ENCODE measurements at places on chromosomes 6 and 20.

DNA sequence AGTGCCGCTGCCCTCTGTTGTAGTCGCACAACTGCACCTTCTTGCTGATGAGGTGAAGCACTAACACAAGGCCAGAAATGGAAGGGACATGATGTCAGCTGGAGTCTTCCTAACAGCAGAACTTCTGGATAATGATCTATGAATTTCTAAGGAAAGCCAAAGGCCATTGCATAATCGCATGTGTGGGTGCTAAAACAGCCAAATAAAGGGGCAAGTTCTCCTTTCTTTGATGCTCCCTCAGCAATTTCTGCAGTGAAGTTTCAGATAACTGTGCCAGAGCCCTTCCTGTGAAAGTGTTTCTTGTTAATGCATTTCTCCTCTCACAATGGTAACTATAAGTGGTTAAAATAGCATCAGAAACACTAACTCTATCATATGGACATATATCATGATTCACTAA is 8.0 kb upstream of the F13A1 start:
- DNase-seq: no peak

DNA sequence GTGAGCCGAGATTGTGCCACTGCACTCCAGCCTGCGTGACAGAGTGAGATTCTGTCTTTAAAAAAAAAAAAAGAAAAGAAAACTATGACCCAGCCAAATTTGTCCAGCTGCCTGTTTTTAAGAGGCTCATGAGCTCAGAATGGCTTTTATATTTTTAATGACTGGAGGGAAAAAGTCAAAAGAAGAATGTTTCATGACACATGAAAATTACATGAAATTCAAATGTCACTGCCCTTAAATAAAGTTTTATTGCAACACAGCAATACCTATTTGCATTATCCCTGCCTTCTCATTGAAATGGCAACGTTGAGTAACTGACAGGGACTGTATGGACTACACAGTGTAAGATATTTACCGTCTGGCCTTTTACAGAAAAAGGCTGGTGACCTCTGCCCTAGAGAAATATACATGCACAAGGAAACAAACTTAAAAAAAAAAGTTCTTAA is 11.4 kb downstream of the SENP6 start:
- no peak for DNase-seq

DNA sequence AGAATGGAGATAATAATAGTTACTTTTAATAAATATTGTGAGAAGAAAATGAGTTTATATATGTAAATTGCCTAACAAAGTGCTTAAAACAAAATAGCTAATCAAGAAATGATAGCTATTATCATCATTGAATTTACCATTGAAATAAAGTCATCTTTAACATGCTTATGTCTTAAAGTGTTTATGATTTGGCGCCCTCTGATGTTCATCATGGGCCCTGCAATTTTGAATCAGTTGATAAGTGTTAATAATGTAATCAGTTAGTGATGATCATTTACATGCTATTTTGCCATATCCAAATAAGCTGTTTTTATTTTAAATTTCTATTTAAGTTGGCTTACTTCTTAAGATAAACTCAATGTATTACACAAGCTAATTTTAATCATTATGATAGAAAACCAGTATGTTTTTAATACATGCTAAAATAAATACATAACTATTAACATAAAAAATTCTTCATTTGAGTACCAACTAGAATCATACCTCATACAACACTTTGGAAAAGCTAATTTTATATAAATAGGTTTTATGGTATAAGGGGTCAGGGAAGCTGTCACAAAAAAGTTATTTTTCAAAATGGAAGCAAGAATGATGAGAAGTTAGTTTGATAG is 39.2 kb upstream of the TPD52L1 start:
- peak; percentile 44 for DNase-seq

GRCh38 chr6:11381801-11382513 is 149.5 kb upstream of the NEDD9 start:
- peak; percentile 57 for DNase-seq

DNA sequence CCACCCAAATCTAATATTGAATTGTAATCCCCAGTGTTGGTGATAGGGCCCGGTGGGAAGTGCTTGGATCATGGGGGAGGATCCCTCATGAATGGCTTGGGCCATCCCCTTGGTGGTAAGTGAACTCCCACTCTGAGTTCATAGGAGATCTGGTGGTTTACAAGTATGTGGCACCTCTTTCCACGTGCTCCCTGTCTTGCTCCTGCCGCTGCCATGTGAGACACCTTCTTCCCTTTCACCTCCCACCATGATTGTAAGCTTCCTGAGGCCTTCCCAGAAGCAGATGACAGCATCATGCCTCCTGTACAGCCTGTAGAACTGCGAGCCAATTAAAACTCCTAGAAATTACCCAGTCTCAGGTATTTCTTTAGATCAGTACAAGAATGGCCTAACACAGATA is 150.8 kb downstream of the SH3BGRL2 start:
- no peak for DNase-seq

DNA sequence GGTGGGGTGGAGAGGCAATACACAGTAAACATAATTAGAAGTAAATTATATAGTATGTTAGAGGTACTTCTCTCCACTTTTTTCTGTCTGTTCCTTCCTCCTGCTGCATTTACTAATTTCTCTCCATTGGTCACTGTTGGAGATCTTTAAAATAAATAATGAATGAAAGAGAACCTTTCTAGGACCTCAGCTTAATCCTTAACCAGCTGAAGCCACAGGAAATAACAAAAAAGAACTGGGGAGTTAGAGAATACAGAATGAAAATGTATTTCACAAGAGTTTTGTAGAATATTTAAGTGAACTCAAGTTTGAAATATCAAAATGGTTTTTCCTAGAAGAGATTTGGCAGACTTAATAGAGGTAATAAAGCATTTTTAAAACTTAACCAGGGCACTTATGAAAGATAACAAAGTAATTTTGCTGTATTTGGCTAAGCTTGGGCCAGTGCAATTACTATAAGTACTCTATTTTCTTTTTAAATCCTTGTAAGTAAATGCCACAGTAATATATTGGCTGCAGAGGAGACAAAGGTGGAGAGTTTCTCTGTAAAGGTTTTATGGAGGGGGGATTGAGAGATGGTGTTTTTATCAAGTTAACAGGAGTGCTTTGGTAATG is 405.0 kb downstream of the CDKAL1 start:
- no peak for DNase-seq

DNA sequence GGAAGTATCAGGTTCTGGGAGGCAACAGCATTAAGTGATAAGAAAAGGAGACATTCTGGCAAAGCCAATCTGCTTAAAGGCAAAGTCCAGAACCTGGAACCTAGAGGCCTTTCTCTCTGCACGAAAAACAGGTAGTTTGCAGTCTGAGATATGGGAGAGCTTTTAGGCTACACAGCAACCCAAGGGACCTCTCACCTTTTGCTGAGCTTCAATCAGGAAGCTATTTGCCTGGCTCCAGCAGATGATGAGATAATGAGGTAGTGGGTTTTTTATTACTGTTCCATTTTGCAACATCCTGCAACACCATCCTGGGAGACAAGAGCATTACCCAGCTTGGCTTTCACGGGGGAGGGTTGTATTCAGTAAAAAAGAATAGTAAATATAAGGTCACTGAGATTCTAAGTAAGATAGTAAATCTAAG is 143.1 kb downstream of the ADGRG6 start:
- no peak for DNase-seq

- no peak for DNase-seq
Measured at GRCh38 chr20:46607849-46608497, 43.3 kb downstream of the SLC13A3 start.

DNA sequence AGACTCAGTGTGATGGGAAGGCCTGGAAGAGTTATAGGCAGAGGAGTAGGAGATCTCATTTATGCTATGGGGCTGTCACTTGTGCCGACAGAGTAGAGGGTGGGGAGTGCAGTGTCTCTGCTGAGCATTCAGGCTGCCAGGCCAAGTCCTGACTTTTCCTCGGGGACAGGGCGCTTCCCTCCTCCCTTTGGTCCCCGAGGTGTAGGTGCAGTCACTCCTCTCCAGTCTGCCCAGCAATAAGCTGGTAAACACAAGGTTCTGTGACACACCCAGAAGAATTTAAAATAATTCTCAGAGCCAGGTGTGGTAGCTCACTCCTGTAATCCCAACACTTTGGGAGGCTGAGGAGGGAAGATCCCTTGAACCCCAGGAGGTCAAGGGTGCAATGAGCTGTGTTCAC is 109.4 kb downstream of the CRYBG1 start:
- DNase-seq: no peak

GRCh38 chr6:161073930-161074329 is 82.4 kb downstream of the MAP3K4 start:
- no peak for DNase-seq

DNA sequence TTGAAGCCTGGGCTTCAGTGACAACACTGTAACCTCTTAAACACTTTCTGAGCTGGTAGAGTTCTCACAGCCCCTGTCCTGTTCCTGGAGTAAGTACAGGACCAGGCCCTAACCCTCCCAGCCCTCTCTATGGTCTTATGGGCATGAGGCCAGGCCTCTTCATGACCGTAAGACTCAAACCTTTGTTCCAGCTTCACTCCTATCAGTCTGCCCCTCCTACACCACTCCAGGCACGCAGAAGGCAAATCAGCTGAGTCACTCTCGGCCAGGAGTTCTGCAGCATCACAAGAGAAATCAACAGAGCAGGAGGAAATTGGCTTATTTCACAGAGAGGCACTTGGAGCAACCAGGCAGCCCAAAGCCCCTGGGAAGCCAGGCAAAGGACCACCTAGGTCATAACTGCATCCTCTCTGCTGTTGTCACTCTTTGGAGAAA is 25.3 kb upstream of the CHD6 start:
- no peak for DNase-seq

DNA sequence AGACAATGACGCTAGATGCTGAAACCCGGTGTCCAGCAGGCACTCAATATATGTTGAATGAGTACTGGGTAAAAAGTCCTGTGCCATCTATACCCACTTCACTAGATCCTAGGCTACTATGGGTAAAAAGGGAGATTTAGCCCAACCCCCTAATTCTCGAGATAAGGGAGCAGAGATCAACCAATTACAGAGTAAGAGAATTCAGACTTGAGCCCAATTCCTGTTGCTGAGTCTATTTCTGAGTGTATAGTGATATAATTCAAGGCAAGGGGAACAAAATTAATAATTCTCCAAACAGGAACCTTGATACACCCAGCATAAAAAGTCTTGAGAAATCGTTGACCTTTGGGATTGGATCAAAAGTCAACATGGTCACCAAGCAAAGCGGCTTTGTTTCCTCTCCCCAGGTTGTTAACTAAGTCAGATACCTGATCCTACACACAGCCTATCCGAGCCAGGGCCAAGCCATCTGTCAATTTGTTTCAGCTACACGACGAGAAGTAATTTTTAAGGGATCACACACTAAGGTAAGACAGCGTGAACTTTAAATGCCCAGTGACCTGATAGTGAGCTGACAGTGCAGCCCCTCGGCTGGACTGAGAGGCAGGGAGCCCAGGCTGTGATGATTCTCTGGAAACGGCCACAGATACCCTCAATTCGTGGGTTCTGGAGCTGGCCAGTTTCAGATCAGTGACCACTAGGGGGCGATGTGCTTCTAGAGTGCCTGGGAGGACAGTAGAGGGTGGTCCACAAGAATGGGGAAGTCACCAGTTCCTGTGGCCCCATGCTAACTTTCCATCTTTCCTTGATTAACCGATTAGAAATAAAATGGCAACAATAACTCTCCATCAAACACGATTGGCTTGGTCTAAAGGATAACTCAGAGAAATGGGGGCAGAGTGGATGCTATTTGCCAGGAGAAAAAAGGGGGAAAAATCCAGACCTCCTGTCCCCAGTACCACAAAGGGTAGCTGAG is 46.2 kb downstream of the SLC22A23 start:
- peak; percentile 62 for DNase-seq

GRCh38 chr6:37589941-37590340 is 90.2 kb upstream of the CCDC167 start:
- no peak for DNase-seq

DNA sequence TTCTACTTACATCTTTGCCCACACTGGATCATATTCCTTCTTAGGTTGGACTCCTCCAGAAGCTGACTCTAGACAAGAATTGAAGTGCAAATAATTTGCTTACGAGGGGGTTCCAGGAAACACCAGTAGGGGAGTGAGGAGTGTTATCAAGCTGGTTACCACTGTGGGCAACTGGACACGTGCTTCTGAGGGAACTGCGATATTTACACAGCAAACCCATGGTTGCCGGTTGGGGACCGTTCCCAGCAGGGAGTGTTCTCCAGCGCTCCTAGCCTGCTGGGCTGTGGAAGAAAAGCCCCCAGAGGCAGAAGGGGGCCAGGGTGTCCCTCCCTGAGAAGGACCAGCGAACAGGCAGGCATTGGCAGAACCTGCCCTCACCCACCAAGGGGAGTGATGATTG is 21.7 kb downstream of the MDFI start:
- DNase-seq: no peak

DNA sequence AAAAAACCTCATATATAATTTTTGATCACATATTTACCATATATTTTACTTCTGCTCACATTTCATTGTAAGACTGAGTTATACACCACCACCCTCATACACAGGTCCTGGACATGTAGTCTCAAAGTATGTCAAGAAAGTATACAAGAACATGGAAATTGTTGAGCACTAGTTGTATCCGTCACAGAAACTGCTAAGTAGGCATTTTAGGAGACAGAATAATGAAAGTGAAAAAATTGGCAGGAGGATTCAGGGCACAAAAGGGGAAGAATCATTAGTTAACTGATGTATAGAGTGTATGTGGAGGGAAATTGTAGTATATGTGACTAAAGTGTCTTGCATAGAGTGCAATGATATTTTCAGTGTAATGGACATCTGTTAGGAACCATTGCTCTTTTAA is 458.8 kb downstream of the TFAP2B start:
- no peak for DNase-seq

DNA sequence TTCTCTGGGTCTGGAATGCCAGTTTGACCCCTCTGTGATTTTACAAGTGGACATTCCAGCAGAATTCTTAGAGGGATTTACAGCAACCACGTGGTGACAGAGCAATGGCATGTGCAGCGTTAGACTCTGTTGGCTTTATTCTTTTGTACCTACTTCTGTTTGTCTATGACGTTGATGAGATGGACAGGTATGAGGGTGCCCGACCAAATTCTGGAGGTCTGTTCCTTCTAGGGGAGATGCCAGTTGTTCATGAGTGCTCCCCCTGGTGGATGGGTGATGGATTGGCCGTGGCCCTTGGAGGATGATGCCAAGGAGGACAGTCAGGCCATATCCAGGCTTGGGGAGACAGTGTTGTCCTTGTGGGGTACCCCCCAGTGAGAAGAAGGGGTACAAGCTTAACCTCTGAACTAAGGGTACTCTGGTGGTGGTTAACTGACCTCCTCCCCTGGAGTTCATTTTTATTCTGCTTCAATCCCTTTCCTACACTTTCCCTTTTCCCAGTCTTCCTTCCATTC is 198.6 kb downstream of the DTNBP1 start:
- DNase-seq: peak; percentile 55

DNA sequence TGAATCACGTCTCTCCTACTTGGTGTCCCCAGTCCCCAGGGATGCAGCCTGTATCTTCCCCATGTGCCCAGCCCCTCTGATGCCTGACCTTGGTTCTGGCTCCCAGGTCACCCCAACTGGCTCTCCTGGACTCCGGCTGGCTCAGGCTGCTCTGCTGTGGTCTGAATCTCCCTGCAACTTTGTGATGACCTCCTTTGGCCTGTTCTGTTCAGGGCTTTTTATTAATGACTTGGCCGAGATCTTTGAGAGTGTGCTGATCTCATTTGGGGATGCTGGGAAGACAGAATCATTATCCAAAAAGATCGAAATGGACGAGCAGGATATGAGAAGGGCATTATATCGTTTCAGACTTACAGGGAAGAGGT is 67.4 kb downstream of the IGF2R start:
- no peak for DNase-seq

GRCh38 chr6:12345694-12346058 is 55.5 kb downstream of the EDN1 start:
- no peak for DNase-seq

Measured in activated naive CD4-positive, alpha-beta T cell treated with anti-CD3 and anti-CD28 coated beads, Interleukin-2, amount 50 U/mL, for 16 hours (primary cell).